ENCODE measurements at places on chromosomes 6 and 20.

DNA sequence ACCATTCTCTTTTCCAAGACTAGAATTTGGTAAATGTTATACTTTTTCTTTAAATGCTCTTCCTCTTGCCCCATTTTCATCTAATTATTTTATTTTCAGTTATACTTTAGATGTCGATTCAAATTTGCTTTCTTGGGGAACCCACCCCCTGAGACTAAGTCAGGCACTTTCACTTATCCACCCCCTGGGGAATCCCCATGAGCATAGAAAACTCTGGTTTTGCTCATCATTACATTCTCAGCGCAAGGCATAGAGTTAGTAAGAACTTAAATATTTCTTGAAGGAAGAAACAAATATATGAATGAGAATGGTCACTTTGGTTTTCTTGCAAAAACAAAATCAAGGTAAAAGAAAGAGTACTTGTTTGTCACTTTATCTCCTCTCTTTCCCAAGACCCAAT is 25.1 kb upstream of the HSF2 start:
- DNase-seq: no peak

- DNase-seq: no peak
These were observed 284.6 kb upstream of the PRND start for GRCh38 chr20:4437131-4437530.

- no peak for DNase-seq
These were observed 40.2 kb downstream of the EYA2 start for GRCh38 chr20:46934746-46935287.

- DNase-seq: no peak
These were observed 141.9 kb upstream of the NEDD9 start for GRCh38 chr6:11374036-11375010.

DNA sequence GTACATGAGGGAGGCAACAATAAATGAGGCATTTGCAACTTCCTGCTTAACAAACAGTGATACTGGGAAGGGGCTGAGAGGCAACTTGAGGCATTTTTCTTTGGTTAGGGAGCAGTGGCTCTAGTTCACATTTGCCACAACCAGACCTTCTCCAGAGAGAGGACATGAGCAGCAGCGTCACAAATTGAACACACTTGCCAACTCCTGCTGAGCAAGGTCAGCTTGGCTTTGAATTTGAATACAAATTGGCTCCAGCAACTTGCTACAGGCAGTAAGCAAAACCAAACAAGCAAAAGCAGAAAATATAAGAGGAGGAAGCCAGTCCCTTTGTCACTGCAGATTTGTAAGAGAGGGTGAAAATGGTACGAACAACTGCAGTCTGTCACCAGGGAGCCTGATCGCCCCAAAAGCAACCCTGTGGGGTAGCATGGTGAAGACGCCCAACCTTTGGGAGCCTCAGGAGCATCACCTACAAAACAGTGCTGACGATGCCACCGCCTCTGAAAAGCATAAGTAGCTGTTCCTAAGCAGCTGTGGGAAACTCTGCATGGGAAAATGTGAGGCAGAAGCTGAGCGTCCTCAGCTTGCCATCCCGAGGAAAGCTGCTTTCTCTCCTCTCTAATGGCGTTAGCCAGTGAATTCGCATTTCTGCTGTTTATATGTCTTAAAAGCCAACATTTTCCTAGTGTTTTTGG is 378.7 kb downstream of the RNGTT start:
- no peak for DNase-seq

- DNase-seq: no peak
These were observed 48.2 kb upstream of the SRSF6 start for GRCh38 chr20:43409577-43409913.

DNA sequence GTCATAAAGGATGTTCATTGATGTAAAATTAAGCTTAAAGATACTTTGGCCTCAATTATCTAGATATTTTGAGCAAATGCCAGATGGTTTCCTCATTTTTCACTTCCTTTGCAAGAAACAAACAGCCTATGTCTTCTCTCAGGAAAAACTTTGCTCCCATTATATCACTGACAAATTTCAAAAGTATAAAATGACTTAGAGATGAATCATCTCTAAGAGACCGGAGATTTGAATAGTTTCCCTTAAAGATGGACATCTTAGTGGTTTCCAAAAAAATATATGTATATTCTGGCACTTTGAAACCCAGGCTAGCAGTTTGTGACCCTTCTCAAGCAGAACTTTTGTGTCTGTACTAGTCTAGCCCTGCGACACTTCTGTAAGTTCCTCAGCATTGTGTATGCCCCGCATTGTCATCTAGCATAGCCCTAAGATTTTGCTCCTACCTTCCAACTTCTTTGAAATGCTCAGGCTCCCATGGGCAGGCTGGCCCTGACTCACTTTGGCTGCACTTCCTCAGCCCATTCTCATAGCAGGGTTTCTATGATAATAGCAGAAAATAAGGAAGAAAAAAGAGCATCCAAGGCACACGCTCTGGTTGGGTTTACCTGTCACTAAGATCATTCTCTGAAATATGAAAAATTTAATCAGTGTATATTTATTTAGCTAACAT is 25.7 kb upstream of the POU3F2 start:
- DNase-seq: no peak

DNA sequence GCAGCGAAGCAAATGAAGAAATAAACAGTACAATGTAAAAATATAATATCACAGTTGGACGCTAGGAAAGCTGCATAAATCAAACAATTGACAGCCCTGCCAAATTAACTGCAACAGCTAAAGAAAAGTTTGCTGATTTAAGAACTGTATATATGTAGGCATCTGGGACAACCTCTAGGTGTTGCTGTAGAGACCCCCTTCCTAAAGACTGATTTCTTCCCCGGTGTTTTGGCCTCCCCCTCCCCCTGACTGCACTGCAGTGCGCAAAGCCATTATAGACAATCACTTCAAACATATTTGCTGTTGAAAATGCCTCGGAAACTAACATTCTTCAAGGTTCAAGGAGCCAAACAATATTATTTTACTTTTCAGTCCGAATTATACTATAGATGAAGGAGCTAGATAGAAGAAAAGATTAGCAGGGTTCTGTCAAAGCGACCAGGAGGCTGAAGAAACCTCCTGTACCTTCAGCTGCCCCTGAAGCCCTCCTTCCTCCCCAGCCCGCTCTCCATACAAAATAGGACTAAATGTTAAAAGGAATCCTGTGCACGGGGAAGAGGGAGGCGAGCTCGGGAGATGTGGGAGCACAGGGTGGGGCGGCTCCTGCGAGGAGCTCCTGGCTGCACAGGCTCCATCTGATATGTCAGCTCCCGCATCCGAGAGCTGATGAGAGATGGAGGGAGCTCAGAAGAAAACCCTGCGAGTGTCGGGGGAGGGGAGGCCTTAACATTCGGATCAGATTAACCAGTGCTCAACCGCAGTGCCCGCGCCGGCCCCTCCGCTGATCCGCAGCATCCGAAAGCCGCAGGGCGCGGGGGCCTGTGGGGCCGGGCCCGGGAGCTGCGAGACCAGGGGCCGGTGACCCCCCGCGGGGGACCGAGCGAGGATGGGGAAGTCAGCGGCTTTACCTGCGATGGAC is 822 bp downstream of the ELOVL4 start:
- DNase-seq: peak; percentile 74

DNA sequence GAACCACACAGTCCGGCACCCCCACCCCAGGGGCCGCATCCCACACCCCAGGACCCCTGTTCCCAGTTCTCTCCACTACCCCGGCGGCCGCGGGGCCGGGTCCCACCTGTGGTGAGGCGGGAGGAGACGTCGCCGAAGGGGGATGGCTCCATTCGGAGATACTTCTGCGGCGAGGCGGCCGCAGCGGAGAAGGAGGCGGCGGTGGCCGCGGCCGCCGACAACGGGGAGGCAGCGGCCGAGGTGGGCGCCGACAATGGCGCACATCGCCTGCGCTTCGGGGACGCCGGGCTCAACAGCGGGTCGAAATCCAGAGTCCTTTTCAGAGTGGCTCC is 723 bp downstream of the AKIRIN2 start:
- no peak for DNase-seq

- DNase-seq: no peak
These were observed 67.1 kb upstream of the SLC2A12 start for GRCh38 chr6:134119486-134119885.

DNA sequence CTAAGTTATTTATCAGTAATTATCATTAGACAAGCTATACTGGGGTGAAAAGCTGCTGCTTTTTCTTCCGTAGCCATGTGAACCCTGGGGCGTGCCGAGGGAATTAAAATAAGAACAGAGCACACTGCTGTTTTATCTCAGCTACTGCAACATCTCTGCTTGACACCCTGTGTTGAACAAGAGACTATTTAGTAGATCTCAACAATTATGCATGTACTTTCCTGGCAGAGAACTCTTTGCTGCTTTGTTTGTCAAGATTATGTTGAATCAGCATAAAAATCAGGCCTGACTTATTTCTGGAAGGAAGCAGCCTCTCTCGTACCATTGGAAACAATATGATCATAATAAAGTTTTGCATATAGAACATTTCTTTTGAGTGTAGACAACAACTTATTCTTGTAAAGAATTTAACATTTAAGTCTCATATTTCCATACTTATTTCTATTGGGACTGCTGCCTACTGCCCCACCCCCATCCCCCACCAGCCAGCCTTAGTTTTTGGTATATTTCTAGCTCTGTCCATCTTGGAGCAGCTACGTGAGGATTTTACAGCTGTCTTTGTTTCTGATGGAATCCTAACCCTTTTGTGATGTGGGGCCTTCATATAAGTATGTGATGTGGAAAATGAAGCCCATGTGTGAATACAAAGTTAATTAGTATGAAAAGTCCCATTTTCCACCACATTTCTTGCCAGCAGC is 1011.4 kb downstream of the KIF16B start:
- peak; percentile 35 for DNase-seq

- DNase-seq: no peak
These were observed 5.3 kb upstream of the FILIP1 start for GRCh38 chr6:75498862-75499261.

GRCh38 chr6:13674533-13675190 is 37.0 kb downstream of the RANBP9 start:
- DNase-seq: no peak

DNA sequence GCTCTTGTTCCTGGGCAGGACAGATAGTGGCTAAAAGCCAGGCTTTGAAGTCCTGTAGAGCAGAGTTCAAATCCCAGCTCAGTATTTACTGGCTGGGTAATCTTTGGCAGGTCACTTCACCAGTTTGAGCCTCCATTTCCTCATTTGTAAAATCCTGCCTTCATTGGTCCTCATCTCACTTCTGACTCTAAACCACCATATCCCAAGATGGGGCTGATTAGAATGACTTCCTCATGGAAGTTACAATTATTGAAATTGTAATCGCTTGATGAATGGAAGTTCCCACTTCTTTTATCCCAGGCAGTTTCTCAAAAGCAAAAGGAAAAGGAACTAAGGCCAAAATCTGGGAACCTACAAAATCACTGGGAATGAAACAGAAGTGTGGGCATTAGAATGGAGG is 35.9 kb upstream of the B4GALT5 start:
- no peak for DNase-seq

DNA sequence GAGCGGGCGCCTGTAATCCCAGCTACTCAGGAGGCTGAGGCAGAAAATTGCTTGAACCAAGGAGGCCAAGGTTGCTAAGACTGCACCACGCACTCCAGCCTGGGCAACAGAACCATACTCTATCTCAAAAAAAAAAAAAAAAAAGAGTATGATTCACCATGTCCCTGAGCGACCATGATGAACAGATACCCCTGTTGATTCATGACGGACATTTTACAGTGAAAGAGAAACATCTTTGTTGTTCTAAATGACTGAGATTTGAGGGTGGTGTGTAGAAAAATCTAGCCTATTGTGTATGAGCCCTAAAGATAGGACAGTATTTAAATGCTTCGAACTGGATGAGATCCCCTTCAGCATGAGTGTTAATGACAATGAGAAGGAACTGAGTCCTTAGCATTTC is 32.8 kb downstream of the RBM24 start:
- DNase-seq: no peak

- peak; percentile 95 for DNase-seq
These were observed 132.9 kb upstream of the DST start for GRCh38 chr6:56775498-56776166.

DNA sequence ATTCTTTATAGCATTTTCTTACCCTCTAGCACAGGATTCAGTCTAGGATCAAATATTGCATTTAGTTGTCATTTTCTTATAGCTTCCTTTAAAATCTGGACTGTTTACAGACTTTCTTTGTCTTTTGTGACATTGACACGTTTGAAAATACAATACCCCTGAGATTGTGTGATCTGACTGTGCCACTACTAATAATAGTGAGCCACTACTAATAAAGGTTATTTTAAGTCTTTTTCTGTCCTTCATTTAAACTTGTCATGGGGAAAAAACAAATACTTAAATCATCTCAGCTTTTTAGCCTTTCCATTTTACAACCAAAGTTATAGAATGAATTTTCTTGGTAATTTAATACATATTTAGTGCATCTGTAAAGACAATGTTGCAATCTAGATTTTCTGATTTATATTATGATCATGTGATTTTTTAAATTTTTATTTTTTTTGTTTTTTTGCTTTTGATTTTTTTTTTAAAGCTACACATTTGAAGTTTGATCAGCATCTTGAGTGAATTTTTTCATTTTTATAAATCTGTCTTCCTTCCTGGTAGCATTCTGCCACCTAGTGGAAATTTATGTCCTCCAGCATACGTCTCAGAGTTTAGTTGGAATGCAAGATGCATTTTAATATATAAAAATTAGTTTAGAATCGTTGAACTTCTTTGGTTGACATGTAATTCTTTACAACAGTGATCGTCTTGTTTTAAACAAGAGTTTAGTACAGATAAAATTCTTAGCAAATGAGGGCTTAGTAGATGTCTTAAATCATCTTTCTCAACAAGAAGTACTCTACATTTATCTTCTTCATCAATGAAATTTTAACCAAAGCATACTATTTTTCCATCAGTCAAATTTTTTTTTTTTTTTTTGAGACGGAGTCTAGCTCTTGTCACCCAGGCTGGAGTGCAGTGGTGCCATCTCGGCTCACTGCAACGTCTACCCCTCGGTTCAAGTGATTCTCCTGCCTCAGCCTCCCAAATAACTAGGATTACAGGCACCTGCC is 119.4 kb downstream of the NCOA3 start:
- peak; percentile 75 for DNase-seq

- DNase-seq: no peak
These were observed 297.2 kb downstream of the CDH26 start for GRCh38 chr20:60255415-60255814.

DNA sequence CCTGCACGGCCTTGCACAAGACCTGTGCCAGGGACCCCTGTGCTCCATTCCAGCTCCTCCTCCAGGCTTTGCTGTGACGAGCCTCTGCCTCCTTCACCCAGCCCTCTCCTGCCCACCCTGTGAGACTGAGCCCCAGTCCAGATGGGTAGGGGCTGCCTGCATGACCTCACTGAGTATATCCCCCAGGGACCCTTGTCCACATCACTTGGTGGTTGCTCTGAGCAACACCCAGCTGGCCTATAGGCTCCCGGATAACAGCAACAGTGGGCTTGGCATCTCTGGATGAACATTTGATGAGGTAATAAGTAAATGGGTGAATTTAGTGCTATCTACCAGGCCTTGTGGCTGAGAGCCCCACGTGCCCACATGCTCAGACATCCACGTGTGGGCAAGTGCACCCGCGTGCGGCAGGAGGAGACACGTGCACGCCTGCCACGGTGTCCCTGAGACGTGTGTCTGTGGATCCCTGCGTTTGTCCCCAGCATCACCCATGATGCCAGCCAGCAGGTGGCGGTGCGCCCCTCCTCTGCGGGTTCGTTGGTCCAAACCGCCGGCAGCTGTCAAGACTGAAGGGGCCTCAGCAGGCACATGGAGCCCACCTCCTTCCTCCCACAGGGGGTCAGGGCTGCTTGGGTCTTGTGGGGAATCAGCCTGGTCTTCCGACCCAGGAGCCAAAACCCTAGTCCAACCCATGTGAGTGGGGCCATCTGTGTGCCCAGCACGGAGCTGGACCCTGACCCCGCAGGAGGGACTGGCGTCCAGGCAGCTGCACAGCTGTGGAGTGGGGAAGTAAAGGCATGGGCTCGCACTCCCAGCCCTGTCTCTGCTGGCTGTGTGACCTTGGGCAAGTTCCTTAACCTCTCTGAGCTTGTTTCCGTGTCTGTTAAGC is 45.9 kb downstream of the FGD2 start:
- peak; percentile 95 for DNase-seq
